NCI-H2171 treated with DMSO at 0.1 percent for 48 hours (cell line): ENCODE measurements at places on chromosomes 5 and 9.

GRCh38 chr5:140608722-140609121, 24.3 kb downstream of the CD14 start:
- no peak for DNase-seq

GRCh38 chr9:21294364-21294774, 10.7 kb downstream of the IFNA5 start:
- DNase-seq, result no peak

GRCh38 chr5:125657936-125658335, 765.3 kb upstream of the GRAMD2B start:
- DNase-seq, result no peak

- DNase-seq, result no peak
Measured at GRCh38 chr9:4734150-4734549, 6.9 kb downstream of the AK3 start.

- DNase-seq, result no peak
Measured at GRCh38 chr9:109652971-109653370, 127.0 kb upstream of the PALM2AKAP2 start.

DNA sequence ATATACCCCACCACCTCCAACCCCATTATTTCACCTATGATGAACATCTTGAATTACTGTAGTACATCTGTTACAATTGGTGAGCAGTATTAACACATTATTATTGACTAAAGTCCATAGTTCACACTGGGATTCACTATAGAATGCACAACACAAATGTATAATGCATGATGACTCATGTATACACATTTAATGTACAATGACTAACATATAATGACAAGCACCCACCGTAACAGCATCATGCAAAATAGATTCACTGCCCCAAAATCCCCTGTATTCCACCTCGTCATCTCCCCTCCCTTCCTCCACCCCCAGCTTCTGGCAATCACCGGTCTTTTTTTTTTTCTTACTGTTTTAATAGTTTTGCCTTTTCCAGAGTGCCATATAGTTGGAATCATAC, 47.1 kb upstream of the NEK6 start:
- no peak for DNase-seq

- DNase-seq, result no peak
Measured at GRCh38 chr5:120435129-120435528, 29.0 kb upstream of the PRR16 start.

GRCh38 chr5:67235399-67236110, 39.0 kb upstream of the CD180 start:
- no peak for DNase-seq

- DNase-seq, result no peak
Measured at GRCh38 chr5:31121224-31121623, 72.3 kb upstream of the CDH6 start.

- no peak for DNase-seq
Measured at GRCh38 chr5:30539004-30539634, 654.4 kb upstream of the CDH6 start.

DNA sequence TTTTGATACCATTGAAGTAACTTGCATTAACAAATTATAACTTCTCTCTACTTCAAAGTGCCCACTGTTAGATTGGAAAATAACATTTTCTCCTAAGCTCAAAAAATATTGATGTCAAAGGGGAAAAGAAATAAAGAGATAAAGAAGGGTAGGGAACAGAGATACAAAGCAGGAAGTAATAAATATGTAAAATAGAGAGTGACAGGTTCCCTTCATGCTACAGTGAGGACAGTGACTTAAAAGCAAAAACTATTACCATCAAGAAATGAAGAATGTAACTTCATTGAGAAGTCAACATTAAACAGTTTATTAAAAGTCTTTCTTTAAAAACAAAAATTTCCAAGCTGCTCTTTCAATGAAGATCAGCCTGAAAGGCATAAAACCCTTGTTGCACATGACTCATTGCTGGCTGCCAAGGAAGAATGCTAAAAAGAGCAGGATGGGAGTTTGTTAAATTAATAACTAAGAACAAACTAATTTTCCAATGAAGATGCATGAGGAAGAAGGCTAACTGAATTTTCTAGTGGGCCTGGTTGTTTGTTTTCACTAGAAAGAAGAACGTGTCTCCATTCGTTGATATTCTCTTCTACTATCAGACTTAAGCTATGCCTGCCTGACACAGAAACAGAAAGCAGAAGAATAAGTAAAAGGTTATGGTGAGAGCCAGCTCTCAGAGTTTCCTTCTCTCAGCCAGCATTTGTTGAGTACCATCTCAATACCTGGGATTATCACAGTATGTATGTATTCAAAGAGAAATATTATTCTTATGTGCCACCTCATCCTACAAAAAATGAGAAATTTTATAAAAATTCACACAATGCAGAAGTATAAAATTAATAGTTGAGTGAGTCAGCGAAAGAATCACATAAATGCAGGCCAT, 197.8 kb upstream of the NREP start:
- no peak for DNase-seq

DNA sequence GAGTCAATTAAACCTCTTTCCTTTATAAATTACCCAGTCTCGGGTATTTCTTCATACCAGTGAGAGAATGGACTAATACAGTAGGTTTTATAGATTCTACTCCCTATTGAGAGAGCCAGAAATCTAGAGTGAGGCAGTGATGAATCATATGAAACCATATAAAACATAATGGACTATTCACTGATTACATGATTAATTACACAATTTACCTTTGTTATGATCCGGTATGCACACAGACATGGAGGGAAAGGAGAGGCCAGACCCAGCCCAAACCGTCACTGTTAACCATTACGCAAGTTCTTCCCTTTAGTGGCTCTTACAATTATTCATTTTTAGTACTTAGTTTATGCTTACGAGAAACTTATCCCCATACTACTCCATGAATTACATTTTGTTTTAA, 205.0 kb downstream of the DNAH5 start:
- DNase-seq, result no peak

DNA sequence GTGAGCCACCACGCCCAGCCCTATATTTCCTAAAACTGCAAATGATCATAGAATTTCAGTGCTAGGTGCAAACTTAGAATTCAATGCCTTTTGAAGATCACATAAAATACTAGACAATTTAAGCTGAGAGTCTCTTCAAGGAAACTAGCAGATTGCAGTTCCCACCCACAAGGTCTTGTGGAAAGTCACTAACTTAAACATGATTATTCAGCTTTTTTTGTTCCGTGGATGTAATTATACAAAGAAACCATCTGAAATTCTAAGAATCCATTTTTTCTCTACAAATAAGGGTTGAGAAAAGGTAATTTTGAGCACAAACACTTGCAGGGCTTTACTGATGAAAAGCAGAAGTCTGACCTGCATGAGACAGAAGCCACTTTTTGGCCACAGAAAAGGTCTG, 4.5 kb upstream of the LHFPL2 start:
- DNase-seq, result no peak

DNA sequence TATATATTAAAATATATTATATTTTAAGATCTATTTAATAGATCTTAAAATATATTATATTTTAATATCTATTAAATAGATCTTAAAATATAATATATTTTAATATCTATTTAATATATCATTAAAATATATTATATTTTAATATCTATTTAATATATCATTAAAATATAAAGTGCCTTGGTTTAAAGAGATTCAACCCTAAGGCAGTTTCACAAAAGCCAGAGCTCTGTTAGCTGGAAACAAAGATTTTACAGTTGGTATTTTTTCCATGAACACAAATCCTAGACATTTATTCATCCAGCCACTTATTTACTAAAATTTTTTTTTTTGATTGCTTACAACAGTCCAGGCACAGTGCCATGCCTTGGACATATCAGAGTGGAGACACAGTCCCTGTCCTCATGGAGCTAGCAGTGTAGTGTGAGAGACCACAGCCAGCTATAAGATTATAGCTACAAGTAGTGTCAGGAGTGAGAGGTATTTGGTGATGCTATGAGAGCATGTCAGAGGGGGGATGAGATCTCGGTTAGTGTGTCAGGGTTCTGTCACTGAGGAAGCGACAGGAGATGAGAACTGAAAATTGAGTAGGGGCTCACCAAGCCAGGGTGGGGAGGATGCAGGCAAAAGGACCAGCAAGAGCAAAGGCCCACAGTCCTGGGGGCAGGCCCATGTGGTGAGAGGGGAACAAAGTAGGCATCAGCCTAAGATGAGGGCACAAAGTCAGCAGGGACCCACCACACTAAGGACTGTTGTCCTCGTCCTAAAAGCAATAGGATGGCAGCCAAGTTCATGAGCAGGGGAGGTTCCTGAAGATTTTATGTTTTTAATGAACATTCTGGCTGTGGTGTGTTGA, 74.5 kb downstream of the FBXO38 start:
- no peak for DNase-seq

GRCh38 chr9:133309608-133310007, 26.4 kb downstream of the SURF6 start:
- DNase-seq, result no peak

DNA sequence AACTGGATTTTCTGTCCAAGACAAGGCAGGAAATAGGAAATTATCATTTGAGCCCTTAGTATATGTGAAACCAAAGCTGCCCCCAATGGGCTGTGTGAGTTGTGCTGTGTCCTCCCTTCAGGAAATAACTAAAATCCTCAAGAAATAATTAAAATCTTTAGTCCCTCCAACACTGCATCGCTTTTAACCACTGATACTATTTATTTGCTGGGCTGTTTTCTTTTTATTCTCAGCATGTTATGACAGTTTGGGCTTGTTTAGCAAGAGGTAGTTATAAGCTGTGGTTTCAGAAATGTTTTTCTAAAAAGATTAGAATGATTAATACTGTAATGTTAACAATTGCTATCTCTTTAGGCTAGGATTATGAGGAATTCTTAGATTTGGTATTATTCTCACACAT, 187.0 kb upstream of the KCNN2 start:
- no peak for DNase-seq

DNA sequence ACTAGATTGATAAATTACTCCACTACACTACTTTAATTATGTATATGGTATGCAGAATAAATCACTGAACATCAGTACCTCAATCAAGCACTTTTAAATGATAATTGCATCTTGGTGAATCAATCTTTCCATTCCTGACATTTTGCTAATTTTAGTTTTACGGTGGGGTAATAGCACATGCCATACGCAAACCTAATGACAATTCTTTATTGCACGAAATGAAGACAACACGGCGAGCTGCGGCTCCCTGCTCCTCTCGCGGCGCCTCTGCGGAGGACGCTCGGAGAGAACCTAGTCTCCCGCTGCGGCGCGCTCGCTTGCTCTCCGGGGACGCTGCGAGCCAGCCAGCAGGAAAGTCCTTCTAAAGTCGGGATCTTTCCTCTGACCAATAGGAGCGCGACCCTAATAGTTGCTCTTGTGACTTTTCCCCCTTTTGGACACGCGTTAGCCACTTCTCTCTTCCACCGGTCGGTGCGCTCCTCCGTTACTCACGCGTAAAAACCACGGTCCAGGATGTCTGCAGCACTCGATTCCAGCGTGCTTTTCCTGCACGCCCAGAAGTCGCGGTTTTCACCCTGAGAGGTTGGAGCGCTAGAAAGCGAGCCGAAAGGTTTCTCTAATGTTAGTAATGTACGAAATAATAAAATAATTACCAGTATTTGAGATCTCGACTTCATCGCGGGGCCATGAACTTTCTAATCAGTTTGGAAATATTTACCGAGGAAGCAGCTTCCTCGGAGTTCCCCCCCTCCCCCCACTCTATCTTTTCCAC, 1.0 kb upstream of the MEF2C start:
- DNase-seq, result no peak

GRCh38 chr5:159240301-159240870, 22.7 kb upstream of the UBLCP1 start:
- DNase-seq, result no peak

DNA sequence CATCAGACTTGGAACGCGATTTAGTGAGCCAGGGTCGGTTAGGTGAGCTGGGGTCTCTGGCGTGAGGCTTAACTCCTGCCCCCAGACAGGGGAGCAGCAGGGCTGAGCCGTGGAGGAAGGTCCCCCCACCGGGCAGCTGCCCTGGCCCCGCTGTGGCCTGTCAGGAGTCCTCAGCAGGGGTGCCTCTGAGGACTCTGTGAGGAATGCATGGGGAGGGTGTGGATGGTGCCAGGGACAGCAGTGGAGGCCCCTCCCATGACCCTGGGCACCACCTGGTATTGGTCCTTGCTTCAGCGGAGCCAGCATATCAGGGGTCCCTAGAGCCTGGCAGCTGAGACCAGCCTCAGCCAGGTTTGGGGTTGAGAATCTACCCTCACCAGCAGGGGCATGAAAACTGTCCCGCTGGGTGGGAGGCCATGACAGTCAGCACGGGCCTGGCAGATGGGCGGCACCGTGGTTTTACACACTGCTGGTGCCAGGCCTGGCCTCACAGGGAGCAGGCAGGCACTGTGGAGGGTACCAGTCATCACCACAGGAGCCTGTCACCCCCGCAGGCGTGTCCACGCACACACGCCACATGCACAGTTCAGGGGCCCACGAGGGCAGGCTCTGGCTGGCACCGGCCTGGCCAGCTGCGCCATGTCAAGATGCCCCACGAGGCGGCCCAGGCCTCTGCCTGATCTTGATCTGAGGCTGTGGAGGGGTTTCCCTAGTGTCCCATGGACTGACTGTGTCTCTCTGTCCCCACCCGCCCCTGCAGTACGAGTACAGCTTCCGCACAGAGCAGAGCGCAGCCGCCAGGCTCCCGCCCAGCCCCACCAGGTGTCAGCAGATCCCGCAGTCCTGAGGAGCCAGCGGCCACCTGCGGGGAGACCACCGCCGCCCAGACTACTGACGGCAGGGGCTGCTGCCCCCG, 111.1 kb upstream of the LMX1B start:
- no peak for DNase-seq

DNA sequence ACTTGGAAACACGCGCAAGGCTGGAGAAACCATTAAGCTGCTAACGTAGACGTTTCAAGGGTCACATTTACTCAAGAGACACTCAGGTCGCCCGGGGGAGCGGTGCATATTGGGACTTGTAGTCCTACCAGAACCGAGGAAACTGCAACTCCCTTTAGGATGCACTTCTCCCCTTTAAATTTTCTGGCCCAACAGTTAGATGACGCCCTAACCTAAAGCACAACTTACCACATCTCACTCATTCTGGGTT, 384 bp upstream of the DMXL1 start:
- DNase-seq, result no peak

GRCh38 chr9:137707361-137707760, 88.6 kb downstream of the EHMT1 start:
- DNase-seq, result no peak

DNA sequence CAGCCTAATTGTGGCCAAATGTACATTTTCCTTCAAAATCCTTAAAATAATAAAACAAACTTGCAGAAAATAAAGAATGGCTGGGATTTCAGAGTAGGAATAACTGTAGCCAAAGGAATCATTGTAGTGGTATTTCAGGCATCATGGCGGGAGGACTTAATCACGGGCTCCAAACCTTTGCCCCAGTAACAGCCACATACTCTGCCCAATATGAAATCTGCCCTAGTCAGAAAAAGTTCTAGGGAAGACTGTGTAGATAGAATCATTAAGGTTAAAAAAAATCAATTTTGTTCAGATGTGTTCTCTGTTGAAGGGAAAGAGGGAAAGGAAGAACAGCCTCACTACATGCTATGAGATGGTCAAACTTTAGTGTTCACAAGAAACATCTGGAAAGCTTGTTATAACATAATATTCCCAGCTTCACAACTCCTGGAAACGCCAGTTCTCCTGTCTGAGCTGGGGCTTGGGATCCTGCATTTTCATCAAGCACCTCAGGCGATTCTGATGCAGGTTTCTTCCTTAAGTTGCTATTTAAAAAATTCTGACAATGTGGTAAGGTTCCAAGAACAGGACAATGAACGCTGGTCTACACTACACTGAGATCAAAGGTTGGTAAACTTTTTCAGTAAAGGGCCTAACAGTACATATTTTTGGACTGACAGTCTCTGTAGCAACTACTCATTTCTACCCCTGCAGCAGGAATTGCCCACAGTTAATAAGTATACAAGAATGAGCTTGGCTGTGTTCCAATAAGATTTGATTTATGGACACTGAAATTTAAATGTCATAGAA, 87.9 kb downstream of the CEMIP2 start:
- DNase-seq, result no peak
